Chondrocyte (in vitro differentiated cells): ENCODE measurements at places on chromosomes 3 and 15.
A peak's percentile ranks its signal among the peaks of the same experiment; 100 is the strongest.

GRCh38 chr3:66115858-66116654 is 77.3 kb upstream of the MAGI1 start:
- H3K4me1 ChIP-seq = peaks cover 21% of the 10 kb centered on the region
- H3K27me3 ChIP-seq = no peaks in the 10 kb centered on the region
- peak overlapping the region; percentile 90 for H3K27ac ChIP-seq
- DNase-seq = no peak
- no peak overlapping the region for H3K4me3 ChIP-seq

GRCh38 chr15:60582370-60583036 is 103.6 kb upstream of the ICE2 start:
- peaks cover 19% of the 10 kb centered on the region for H3K4me1 ChIP-seq
- no peaks in the 10 kb centered on the region for H3K36me3 ChIP-seq
- H3K4me3 ChIP-seq = no peak overlapping the region

DNA sequence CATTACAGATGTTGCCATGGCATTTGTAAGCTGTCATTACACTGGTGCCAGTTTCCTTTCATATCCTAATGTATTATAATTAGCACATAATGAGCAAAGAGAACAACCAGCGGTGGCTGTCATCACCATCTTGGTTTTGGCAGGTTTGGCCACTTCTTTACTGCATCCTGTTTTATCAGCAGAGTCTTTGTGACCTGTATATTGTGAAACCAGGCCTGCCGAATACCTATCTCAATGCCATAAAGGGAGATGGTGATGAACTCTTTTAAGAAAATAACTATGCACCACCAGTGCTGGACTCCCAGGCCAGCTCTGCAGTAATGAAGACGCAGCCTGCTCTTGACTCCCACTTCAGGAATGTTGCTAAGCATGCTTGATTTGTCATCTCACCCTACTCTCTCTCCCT is 458.1 kb upstream of the NR2F2 start:
- H3K4me3 ChIP-seq = no peak overlapping the region
- no peak overlapping the region for H3K27ac ChIP-seq
- H3K4me1 ChIP-seq = peaks cover 31% of the 10 kb centered on the region
- DNase-seq = no peak

DNA sequence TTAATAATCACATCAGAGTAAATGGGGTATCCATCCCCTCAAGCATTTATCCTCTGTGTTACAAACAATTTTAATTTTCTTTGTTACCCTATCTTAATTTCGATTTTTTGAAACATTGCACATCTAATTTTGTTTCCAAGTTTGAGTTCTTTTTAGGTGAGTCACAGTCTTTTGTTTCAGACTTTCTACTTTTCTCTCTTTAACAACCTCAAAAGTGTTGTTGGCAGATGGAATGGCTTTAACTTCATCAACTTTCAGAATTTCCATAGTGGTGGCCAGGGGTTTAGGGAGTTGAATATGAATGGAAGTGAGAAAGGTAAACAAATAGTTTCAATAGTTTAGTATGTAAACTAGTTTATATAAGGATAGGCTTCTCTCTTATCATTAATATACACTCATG is 223.0 kb upstream of the MLF1 start:
- H3K4me3 ChIP-seq = no peak overlapping the region
- peaks cover 2% of the 10 kb centered on the region for H3K36me3 ChIP-seq
- DNase-seq = no peak
- no peak overlapping the region for H3K27ac ChIP-seq

GRCh38 chr3:67044295-67044694 is 46.2 kb downstream of the KBTBD8 start:
- no peak overlapping the region for H3K27ac ChIP-seq
- no peaks in the 10 kb centered on the region for H3K27me3 ChIP-seq
- peaks cover 12% of the 10 kb centered on the region for H3K4me1 ChIP-seq
- no peaks in the 10 kb centered on the region for H3K36me3 ChIP-seq
- DNase-seq = no peak

DNA sequence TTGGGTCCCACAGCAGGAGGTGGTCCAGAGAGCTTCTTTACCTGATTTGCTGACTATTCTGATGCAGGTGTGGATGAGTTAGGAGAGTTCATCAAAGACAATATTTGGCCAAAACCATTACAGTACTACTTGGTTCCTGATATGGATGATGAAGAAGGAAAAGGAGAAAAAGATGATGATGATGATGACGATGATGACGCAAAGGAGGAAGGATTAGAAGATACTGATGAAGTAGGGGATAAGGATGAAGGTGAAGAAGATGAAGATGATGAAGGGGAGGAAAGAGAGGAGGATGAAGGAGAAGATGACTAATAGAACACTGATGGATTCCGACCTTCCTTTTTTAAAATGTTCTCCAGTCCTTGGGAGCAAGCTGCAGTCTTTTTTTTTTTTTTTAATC is 148.7 kb downstream of the GBE1 start:
- no peak overlapping the region for H3K27ac ChIP-seq
- no peaks in the 10 kb centered on the region for H3K4me1 ChIP-seq
- no peaks in the 10 kb centered on the region for H3K27me3 ChIP-seq
- no peak for DNase-seq
- peaks cover 14% of the 10 kb centered on the region for H3K36me3 ChIP-seq

DNA sequence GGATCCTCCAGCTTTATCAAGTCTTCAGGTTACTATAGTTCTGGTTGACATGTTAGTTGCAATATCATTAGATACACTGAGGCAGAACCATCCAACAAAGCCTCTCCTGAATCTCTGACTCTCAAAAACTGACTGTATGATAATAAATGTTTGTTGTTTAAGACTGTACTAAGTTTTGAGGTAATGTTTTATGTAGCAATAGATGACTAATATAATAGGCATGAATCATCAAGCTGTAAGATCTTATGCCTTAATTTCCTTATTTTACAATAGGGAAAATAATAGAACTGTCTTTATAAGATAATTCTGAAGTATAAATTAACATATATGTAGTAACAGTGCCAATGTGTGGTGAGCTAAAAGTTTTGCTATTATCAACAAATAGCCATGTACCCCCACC is 88.9 kb upstream of the TBC1D5 start:
- no peaks in the 10 kb centered on the region for H3K36me3 ChIP-seq
- H3K4me3 ChIP-seq = no peak overlapping the region
- H3K27ac ChIP-seq = no peak overlapping the region
- H3K27me3 ChIP-seq = no peaks in the 10 kb centered on the region

DNA sequence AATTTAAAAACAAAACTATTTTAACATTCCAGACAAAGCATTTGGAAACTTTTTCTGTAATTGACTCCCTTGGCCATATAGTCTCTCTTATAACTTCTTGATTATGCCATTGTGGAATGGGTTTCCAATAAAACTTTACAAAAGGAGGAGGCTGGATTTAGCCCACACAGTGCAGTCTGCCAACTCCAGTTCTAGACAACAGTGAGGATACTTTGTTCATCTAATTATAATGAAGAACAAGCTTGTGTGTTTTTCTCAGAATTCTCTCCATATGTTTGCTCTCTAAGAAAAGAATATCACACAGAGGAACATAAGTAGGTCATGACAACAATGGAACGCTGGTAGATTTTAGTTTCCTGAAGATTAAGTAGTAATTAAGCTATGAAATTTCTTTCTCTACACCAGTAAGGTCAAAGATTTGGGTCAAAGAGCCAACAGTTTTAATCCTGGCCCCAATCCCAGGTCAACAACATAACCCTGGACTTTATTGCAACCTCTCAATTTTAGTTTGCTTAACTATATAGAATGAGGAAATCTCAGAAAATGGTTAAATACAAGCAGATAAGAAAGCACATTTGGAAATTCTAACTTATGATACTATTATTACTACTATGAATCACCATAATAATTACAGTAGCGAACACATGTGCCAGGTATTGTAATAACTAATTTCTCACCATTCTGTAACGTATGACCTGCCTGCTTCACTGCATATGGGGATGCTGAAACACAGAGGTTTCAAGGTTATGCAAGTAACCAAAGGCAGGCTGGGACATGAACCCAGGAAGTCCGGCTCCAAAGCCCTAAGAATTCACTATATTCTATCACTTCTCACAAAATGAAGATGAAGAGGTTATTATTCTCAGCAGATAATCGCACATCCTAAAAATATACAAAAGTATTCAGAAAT is 65.7 kb downstream of the TJP1 start:
- H3K27ac ChIP-seq = peak overlapping the region; percentile 62
- peaks cover 24% of the 10 kb centered on the region for H3K4me1 ChIP-seq
- no peaks in the 10 kb centered on the region for H3K27me3 ChIP-seq
- no peak for DNase-seq

GRCh38 chr3:110133971-110134370 is 796.6 kb upstream of the DPPA4 start:
- H3K27ac ChIP-seq = no peak overlapping the region
- peaks cover 4% of the 10 kb centered on the region for H3K36me3 ChIP-seq
- no peak for DNase-seq
- H3K27me3 ChIP-seq = no peaks in the 10 kb centered on the region
- peaks cover 7% of the 10 kb centered on the region for H3K4me1 ChIP-seq
